AG09309 (cell line): ENCODE measurements at places on chromosomes 7 and 10.
A peak's percentile ranks its signal among the peaks of the same experiment; 100 is the strongest.

GRCh38 chr7:2515424-2516193, 4.0 kb upstream of the LFNG start:
- DNase-seq = no peak

GRCh38 chr7:135334830-135335543, 101.3 kb downstream of the STRA8 start:
- DNase-seq = no peak

DNA sequence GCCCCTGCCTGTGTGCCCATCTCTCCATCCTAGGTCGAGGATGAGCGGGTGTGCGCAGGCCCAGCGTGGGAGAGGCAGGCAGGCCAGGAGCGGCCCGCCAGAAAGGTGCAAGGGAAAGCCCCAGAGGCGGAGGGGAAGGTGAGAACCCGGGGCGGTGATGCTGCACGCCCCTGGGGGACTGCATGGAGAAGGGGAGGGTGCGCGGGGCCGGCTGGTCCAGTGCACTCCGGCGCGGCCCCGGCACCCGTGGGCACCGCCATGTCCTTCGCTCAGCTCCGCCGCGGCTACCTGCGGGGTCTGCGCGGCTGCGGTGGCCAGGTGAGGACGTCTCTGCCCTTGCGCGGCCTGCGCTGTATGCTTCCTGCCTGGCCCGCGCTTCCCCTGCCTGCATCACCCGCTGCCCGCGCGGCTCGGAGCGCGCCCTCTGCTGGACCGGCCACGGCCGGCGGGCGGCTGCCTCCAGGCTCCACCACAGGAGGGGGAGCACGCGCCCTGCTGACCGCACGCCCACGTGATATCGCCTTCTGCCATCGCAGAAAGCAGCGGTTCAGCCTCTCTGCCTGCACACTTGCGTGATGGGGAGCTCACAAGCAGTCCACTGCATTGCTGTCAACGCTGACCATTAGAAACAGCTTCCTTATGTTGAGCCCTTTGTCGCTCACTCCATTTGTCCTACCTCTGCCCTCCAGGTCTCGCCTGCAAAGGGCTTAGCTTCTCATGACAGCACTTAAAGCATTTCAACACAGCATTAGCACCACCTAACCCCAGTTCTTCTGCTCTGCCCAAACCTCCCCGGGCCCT, 73.9 kb downstream of the CXCL12 start:
- DNase-seq = no peak

DNA sequence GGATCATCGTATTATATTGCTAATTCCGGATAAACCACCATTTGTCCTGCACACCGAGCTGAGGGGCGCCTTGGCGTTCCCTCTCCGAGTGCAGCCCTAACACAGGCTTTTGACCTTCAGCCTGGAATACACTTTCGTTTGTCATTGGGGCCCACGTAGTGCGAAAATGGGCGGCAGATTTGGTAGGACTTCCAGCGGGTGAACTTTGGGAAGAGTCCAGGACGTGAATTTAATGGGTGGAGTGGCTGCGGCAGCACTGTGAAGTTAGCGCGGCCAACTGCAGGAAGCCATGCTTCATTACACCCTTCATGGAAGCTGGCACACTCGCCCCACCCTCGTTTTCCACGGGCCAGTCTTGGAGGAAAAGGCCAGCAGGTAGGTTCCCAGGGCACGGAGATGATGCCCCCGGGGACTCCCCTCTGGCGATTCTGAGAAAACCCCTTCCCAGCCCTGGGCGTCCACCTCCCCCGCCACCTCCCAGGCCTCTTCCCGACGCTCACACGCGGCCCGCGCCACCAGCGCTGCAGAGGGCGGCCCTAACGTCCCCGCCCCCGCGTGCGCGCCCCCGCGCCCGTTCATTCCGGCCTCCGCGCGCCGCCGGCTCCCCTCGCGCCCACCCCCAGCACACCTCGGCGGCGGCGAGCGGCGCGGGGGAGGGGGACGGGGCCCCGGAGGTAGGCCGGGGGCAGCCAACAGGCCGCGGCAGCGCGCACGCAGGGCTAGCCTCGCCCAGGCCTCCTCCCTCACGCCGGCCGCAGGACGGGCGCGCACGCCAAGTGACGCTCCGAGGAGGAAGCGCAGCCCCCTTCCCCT, at the start of gene MLLT10:
TSS of gene MLLT10 (plus strand) at position 766 of the 813 bp plus-strand sequence. CDS start 413 bp downstream, outside the sequence.
- DNase-seq = peak; percentile 71

- no peak for DNase-seq
Measured at GRCh38 chr7:36736899-36737211, 12.6 kb upstream of the AOAH start.

- no peak for DNase-seq
Measured at GRCh38 chr7:92994901-92995300, 122.9 kb downstream of the SAMD9 start.

- DNase-seq = no peak
Measured at GRCh38 chr7:76397409-76398183, 11.9 kb downstream of the SSC4D start.

DNA sequence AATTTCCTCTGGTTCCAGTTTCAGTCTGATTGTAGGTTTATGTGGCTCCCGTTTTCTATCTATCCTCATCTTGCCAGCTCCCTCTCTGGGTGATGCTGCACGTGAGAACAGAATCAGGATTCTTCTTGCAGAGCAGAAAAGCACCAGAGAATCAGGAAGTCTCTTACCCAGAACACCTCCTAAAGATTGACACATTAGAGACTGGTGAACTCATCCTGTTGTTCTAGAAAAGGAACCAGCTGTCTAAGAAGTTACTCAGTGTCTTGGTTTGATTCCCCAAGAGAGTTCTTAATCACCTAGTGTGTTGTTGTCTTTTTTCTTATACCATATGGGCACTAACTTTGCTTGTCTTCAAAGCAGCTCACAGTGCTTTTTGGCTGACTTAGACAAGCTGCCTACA, 152.4 kb downstream of the DGKI start:
- DNase-seq = no peak

DNA sequence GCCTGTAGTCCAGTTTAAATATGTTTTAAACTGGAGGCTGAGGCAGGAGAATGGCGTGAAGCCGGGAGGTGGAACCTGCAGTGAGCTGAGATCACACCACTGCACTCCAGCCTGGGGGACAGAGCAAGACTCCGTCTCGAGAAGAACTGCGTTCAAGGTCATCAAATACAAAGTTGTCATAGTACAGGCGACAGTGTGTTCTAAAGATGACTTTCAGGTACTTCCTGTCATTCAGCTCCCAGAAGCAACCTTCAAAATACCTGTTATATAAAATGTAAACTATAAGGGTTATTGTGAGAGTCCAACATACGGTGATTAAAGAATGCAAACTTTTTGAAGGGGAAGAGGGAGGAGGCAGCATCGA, 8.7 kb downstream of the MPP7 start:
- no peak for DNase-seq

- DNase-seq = no peak
Measured at GRCh38 chr10:71963351-71964097, 671 bp upstream of the CHST3 start.

GRCh38 chr7:151123822-151124464, 37.7 kb downstream of the AGAP3 start:
- DNase-seq = peak; percentile 18

- DNase-seq = no peak
Measured at GRCh38 chr10:54159924-54160323, 641.1 kb downstream of the PCDH15 start.

DNA sequence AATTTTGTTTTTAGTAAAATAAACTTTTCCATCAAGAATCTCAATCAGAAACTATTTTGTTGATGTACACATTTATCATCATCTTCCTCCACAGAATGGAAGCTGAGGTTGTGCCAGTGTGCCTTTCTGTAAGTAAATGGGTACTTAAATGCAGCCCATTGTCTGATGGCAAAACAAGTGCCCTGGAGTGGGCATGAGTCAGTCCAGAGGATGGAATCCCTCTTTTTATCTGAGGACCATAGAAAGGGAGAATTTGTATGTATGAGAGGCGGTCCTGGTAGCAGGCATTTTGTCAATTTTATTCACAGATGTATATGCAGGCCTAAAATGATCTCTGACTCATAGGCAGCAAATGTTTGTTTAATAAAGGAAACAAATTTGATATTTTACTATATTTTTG, 102.1 kb upstream of the MAGI2 start:
- DNase-seq = no peak

- peak; percentile 62 for DNase-seq
Measured at GRCh38 chr10:91683975-91684374, 51.1 kb upstream of the PPP1R3C start.

DNA sequence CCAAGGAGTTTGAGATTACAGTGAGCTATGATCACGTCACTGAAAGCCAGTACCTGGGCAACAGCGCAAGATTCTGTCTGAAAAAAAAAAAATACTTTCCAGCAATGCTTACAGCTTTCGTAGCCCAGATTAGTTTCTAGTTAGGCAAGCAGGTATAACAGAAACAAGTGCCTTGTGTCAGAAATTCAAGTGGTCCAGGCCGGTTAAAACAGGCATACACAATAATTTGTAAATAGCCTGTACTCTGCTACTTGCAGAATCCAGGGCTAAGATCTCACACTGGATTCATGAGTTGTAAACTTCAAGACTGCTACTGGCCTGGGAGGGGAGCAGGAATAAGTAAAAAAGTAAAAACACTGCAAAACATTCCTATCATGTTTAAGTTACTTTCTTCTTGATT, 512.9 kb downstream of the IPMK start:
- no peak for DNase-seq

GRCh38 chr7:26664735-26665416, 199.5 kb downstream of the SKAP2 start:
- DNase-seq = no peak

DNA sequence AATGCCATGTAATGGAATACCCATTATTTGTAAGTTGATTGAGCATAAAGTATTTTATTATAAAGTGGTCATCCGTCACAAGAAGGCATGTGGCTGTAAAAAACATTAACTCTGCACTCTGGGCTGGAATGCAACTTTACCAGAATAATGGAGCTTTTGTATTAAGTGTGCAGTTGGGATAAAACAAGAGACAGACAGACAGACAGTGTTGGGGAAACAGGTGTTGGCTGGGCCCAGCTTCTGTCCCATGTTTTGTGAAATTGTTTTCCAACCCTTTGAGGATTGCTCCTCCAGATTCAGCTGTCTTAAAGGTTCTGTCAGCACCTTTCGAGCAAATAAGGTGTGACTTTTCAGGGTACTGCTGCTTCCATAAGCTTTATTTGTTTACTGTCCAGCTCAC, 67.9 kb upstream of the NFKB2 start:
- DNase-seq = no peak

- no peak for DNase-seq
Measured at GRCh38 chr7:117143066-117143465, 179.8 kb downstream of the WNT2 start.

- no peak for DNase-seq
Measured at GRCh38 chr7:122975341-122975740, 20.2 kb downstream of the TAS2R16 start.

- DNase-seq = no peak
Measured at GRCh38 chr10:101020427-101021075, 10.4 kb downstream of the PDZD7 start.

DNA sequence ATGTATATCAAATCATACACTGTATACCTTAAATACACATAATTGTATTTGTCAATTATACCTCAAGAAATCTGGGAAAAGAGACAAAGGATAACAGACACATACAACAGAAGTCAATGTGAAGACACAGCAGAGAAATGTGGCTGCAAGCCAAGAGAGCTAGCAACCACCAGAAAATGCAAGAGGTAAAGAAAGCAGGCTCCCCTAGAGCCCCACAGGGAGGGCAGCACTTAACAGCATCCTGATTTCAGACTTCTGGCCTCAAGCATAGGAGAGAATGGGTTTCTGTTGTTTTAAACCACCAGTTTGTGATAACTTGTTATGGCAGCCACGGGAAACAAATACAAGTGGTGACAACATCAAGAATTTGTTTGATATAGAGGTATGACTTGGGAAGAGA, 1197.2 kb downstream of the SORCS1 start:
- no peak for DNase-seq

DNA sequence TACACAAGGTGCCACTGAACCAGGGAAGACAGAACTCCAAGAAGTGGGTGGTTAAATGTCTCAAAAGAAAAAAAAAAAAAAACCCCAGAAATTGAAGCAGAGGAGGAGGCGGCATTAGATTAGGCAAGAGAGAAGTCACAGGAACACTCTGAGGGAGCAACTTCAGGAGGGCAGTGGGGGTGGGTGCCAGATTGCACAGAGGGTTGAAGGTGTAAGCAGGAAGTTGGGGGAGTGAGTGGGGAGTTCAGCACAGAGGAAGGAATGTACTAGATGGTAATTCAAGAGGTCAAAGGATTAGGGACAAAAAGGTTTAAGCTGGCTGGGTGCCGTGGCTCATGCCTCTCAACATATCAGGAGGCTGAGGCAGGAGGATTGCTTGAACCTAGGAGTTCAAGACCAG, 110.0 kb upstream of the PDLIM1 start:
- no peak for DNase-seq

- DNase-seq = no peak
Measured at GRCh38 chr10:33697016-33697415, 362.5 kb upstream of the NRP1 start.

GRCh38 chr10:50621968-50622705, 1.6 kb downstream of the SGMS1 start:
- peak; percentile 80 for DNase-seq

- no peak for DNase-seq
Measured at GRCh38 chr10:11794566-11794965, 28.6 kb upstream of the PROSER2 start.

GRCh38 chr10:72729528-72729927, 37.6 kb downstream of the MCU start:
- DNase-seq = no peak

DNA sequence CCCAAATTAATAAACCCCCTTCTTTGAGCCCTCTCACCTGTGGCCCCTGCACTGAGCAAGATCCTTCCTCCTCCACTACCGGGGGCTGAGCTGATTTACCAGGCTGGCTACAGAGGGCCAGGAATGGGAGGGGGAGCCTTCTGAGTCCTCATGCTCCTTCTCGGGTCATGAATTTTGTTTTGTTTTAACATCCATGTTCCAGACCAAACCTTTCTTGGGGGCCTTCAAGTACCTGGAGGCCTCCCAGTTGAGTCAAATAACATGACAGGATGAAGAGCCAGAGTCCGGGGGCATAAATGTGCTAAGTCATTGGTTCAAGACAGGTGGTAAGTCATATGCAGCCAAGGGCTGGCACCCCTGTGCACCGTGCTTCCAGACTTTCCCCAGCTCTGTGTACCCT, 39.6 kb downstream of the AFAP1L2 start:
- no peak for DNase-seq

DNA sequence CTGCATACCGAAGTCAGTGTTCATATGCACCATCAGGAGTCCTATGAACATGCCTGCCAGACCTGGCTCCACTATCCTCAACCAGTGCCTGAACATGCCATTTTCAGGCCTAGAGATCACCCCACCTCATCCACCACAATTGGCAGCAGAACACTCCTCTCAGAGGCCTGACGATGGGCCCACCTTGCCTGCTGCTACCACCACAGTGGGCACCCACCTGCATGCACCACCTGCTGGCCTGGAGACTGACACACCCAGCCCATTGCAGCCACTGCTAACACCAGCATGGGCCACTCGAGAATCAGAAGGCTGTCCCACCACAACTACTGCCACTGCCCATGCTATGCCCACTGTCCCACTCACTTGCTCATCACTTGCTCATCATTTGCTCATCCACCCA, 130.7 kb upstream of the FAM13C start:
- DNase-seq = no peak

GRCh38 chr10:91471602-91472001, 61.5 kb downstream of the HECTD2 start:
- no peak for DNase-seq
